CD4-positive, alpha-beta T cell treated with Interleukin-2 at 100 ng/mL for 4 hours (primary cell): ENCODE measurements at places on chromosomes 11 and 22.

- no peak for DNase-seq
These were observed 11.2 kb upstream of the CYTH4 start for GRCh38 chr22:37270928-37271650.

GRCh38 chr22:24176630-24177029, 4.7 kb upstream of the SUSD2 start:
- no peak for DNase-seq

- no peak for DNase-seq
These were observed 1248.0 kb upstream of the CNTN5 start for GRCh38 chr11:97772705-97773104.

- no peak for DNase-seq
These were observed 1.8 kb downstream of the LARGE2 start for GRCh38 chr11:45924036-45924915.

- DNase-seq: no peak
These were observed 134.3 kb upstream of the C11orf58 start for GRCh38 chr11:16603890-16604793.

GRCh38 chr11:111474432-111474831, 37.8 kb downstream of the BTG4 start:
- no peak for DNase-seq

DNA sequence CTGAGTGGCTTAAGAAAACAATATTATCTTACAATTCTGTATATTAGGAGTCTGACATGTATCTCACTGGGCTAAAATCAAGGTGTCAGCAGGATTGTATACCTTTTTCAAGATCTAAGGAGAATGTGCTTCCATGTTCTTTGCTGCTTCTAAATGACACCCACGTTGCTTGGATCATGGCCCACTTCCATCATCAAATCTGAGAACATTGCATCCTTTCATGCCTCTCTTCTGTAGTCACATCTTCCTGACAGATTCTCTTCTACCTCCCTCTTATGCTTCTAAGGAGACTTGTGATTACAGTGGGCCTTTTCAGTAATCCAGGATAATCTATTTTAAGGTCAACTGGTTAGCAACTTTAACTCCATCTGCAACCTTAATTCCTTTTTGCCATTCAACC, 499.4 kb downstream of the FAM181B start:
- DNase-seq: no peak

DNA sequence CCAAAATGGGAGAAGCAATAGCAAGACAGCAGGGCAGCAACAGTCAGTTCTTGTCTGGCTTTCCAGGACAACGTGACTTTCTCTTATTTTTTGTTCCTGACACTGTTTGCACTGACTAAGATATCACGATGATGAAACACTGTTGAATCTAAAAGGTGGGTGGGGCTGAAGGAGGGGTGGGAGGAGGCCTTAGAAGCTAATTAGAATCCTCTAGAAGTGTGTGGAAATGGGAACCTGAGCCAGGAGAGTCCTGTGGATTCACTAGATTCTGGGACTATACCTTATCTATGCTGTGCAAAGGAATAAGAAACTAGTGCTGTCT, 300.3 kb downstream of the ST3GAL4 start:
- DNase-seq: no peak

DNA sequence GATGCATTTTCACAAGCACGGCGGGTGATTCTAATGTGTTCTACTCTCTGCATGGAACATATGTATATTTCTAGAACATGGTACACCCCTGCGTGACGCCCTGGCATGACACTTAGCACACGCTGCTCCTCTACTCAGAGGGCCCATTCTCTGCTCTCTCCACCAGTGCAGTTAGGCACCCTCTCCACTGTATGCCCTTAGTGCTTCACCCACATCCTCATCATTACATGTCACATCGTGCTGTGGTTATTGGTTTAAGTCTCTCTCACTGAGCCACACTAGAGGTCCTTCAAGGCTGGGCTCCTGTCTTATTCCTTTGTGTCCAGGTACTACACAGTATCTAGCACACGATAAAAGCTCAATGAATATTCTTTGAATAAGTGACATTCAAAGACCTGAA, 16.7 kb downstream of the TMPRSS13 start:
- no peak for DNase-seq

DNA sequence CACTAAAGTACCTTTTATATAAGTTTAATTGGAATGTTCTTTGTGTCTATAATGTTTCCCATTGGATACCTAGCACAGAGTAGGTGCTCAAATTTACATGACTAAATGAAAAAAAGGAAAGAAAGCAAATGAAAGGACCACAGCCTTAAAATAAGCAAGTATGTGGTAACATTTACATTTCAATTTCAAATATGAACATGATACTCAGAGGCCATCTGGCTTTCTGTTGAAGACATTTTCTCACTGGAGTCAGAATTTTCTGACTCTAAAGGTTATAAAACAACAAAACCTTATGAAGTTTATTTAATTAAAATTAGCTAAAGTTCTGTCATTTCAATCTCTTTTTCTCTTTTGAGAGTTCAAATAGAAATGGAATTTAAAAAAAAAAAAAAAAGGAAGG, 904 bp upstream of the ANGPTL5 start:
- DNase-seq: no peak

DNA sequence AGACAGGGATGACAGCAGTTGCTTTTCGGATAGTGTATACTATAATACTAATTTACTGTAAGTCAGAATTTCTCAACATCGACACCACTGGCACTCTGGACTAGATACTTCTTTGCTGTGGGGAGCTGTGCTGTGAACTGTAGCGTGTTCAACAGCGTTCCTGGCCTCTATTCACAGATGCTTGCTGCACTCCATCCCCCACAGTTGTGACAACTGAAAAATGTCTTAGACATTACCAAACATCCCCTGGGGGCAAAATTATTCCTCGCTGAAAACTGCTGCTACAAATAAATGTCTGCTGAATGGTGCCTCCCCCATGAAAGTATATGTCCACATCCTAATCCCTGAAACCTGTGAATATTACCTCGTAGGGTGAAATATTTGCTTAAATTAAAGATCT, 7.5 kb upstream of the SLC15A3 start:
- no peak for DNase-seq

DNA sequence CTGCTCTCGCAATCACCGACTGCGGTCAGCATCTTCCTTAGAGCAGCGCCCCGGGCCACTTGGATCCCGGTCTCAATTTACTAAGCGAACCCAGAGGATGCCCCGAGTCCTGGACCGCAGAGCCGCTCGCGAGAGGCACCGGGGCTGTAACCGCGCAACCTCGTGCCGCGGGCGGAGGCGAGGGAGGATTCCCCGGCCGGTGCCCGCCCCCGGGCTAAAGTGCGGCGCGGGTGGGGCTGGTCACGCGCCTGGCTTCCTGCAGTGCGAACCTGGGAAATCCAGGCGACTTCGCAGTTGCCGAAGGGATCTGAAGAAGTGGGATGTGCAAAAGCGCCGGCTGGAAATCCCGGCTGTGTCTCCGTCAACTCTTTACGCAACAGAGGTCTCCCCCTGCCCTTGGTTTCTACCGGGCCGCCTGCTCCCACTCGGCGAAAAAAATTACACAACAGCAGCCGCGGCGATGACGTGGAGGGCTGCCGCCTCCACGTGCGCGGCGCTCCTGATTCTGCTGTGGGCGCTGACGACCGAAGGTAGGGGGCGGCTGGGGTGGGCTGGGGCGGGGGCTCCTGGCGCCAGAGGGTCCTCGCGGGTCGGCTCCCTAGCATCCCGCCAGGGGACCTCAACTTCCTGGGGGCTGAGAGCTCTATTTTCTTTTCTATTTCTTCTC, at the start of gene NCR3LG1:
TSS of gene NCR3LG1 (plus strand) at position 291 of the 667 bp plus-strand sequence. CDS start at position 461, 170 bp downstream.
- DNase-seq: peak; percentile 47

DNA sequence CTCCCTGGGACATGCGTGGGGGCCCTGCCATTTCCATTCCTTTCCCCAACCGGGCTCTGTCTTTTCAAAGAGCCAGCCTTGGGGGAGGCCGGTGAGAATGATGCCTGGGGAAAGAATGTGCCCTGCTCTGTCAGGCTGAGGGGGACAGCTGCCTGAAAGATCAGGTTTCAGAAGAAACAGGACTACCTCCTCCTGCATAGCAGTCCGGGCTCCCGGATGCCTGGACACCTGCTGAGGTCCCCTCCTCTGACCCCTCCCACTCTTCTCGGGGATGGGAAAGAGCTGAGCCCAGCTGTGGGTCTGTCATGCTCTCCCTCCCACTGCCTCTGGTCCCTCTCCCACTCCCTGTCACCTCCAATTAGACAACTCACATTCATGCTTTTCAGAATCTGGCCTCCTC, 41.8 kb upstream of the CDON start:
- DNase-seq: no peak
